Breast epithelium (tissue), 4 donors: ENCODE measurements at places on chromosomes 1 and 21. TPM values are rescaled to one million over a fixed set of nuclear protein-coding genes. Genes with fewer than 3 reads are reported as not detected.

The EPB41 gene
- 51.8 TPM for total RNA-seq

GRCh38 chr1:3470650-3471355, 16.3 kb downstream of the ARHGEF16 start:
- DNase-seq = no peak

- DNase-seq = no peak
Measured at GRCh38 chr1:7641587-7642417, 129.3 kb upstream of the VAMP3 start.

- no peak for DNase-seq
Measured at GRCh38 chr21:29717659-29718058, 222.1 kb downstream of the GRIK1 start.

- DNase-seq = no peak
Measured at GRCh38 chr1:51327386-51327785, 3.0 kb downstream of the TTC39A start.

The MR1 gene
- total RNA-seq = 23.4 TPM

- DNase-seq = no peak
Measured at GRCh38 chr1:5647234-5647633, 345.0 kb downstream of the NPHP4 start.

The CTSE gene
- total RNA-seq = not detected

- no peak for DNase-seq
Measured at GRCh38 chr1:206649261-206649921, 14.1 kb downstream of the DYRK3 start.

The OSCP1 gene
- total RNA-seq = 15.1 TPM

The PDIK1L gene
- 9.2 TPM for total RNA-seq

DNA sequence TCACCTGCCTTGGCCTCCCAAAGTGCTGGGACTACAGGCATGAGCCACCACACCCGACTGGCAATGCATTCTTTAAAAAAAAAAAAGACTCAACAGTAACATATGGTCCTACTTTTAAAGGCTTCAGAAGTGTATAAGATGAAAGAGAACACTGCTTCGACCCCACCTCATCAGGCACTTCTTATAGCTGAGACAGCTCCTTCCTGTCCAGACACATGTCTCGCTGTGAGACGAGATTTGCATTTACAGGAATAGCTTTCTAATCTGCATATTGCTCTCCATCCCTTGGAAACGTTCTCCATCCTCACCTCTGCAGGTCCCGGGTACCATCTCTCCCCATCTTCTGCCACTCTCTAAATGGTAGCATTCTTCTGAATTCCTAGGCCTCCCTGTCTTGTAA, 6.7 kb downstream of the AZIN2 start:
- DNase-seq = peak; percentile 2

The RGS5 gene
- total RNA-seq = 69.3 TPM

The ARTN gene
- total RNA-seq = 1.8 TPM

GRCh38 chr21:14382486-14382834, 486 bp downstream of the HSPA13 start:
- DNase-seq = no peak

DNA sequence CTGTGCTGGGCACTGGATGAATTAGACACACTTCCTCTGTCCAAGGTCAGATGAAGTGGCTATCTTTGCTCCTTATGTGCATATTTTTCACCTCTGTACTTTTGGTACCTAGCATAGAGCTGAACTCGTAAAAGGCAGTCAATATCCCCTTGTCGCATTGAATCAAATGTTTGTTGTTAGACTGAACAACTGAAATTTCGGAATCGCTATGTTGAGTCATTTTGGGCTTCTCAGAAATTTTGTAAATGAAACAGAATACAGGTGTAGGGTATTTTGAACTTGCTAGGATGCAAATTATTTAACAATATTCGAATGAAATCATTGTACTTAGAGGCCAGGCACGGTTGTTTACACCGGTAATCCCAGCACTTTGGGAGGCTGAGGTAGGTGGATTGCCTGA, 48.0 kb downstream of the PDE4B start:
- no peak for DNase-seq

The ANKRD34A gene
- 0.59 TPM for total RNA-seq

- no peak for DNase-seq
Measured at GRCh38 chr1:178282949-178283367, 189.1 kb downstream of the RASAL2 start.

DNA sequence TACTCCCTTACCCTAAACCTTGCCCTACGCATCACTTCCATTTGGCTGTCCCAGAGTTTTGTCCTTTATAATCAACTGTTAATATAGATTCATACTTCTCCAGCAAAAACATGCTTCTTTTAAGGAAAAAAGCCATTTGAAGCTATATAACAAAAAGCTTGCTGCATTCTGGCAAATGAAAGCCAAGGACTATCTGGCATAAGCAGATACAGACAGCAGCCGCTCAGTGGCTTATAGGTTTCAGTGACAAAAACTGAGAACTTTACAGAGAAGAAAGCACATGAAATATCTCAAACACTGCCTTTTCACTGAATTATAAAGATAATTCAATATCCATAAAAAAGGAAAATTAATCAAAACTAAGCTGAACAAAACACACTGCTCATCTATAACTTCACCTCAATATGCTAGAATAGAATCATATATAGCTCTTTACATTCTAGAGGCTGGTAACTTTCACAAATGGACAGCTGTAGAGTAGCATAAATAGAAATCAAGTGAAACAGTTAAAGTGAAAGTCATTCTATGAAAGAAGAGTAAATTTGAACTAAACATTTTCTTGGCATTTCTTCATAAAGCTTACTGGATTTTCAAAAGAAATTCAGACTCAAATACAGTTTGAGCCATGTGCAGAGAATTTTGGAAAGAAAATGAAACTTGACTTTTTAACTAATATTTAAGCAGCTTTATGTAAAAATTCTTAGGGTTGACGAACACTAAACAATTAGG, 19.6 kb downstream of the CDC42BPA start:
- no peak for DNase-seq

DNA sequence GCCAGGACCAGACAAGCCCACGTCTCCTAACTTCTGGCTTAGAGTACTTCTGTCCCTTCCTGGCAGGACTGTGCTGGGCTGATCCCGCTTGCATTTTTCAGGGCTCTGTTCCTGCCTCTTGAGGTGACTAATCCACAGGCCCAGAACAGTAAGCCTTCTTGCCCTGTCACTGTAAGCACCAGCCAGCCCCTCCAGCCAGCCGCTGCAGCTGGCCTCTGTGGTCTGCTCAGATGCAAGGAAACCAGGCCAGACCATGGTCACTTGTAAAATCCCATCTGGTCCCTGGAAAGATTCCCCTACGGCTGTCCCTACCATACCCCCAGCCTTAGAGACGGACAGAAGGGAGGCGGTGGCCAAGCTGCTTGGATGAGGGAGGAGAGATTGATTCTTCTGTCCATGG, 74.2 kb downstream of the KIRREL1 start:
- DNase-seq = no peak

The PLEKHN1 gene
- 2.8 TPM for total RNA-seq

DNA sequence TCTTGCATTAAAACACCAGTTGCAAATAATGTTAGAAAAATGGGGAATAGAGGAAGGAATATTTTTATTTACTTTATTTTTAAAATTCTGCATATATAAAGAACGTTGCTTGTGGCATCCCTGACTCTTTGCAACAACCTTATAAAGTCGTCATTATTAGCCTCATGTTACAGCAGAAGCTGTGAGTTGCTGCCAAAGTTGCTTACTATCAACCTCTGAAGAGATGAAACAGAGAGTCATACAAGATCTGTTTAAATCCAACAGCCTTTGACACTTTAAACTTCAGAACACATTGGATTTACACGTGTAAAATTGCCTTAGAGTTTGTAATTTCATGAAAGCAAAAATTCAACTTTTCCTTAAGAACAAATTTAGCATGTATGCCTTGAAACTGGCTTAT, 221.9 kb downstream of the MRPL39 start:
- no peak for DNase-seq

The CLEC20A gene
- not detected for total RNA-seq

DNA sequence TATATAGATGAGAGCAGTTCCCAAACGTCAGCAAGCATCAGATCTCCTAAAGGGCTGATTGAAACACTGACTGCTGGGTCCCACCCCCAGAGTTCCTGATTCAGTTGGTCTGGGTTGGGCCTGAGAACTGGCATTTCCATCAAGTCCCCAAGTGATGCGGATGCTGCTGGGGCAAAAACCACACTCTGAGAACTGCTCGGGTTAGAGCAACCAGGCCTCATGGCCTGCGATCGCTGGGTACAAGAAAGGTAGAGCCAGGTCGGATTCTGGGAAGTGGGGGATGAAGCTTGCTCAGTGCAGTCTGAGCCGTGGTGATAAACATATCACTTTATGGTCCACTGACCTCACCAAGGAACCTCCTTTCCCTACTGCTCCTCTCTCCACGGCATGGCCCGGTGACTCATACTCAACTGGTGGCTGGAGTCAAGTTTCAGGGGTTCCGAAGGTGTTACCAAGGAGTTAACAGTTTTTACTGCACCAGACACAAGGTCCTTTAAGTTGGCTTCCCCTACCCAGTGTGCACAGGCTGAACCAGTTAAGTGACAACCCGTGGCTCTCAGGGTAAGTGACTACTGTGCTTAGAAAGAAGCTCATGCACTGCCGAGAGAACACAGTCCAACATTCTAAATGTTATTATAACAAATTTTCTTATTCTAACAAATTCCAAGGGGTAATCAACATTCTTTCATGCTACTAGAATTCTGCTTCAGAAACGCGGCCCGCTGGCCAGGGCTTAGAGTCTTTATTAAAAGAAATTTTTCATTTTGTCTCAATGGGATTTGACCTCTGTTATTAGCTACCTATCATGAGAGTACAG, 153.5 kb downstream of the TGFBR3 start:
- no peak for DNase-seq

GRCh38 chr1:220487297-220487820, 40.6 kb upstream of the MARK1 start:
- no peak for DNase-seq

GRCh38 chr1:232034556-232034955, 408.0 kb downstream of the DISC1 start:
- DNase-seq = no peak

The LAX1 gene
- 2.7 TPM for total RNA-seq

DNA sequence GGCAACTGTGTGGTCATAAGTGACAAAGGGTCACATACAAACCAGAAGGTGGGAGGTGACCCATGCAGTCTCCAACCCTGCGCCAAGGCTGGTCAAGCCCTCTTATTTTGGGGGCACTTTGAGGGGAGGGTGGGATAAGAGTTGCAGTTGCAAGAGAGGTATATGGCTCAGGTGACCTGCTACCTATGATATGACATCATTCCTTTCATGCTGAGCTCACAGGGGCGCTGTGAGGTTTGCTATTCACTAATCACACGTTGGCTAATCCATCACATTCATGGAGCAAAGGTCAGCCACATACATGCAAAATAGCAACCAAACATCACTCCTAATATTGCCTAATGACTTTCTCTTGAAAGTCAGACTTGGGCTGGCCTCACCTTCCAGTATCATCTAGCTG, 72.0 kb upstream of the PAXBP1 start:
- no peak for DNase-seq

DNA sequence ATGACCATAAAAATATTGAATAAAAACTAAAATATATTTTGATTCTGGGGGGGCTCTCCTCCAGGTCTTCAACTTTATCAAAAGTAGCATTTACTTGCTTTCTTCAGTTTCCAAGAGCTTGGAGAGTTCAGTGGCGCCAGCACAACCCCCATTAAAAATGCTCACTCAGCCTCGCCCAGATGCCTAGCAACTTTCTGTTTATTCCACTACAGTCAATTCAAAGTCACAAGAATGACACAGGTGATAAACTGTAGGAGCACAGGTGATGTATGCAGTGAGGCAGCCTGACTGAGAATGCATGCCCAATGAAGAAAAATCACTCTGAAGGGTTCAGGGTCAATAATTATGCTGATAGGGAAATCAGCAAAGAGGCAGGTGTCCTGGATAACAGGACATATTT, 159.4 kb upstream of the ATP1B1 start:
- no peak for DNase-seq

The OR2T29 gene
- total RNA-seq = not detected

DNA sequence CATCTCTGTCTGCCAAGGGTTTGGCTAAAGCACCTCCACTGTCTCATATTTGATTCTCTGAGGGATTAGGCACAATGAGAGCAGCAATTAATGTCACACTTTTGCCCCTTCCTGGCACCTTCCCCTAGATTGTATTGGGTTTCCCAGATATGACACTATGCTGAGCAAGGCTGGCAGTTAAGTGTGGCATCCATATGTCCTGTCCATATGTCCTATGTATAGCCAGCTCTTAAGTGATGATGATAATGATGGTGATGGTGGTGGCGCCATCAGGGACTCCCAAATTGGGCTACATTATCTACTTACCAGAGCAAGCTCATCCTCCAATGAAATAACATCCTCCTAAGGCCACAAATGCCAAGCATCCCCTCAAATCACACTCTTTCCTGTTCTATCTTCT, 13.5 kb upstream of the LORICRIN start:
- no peak for DNase-seq

DNA sequence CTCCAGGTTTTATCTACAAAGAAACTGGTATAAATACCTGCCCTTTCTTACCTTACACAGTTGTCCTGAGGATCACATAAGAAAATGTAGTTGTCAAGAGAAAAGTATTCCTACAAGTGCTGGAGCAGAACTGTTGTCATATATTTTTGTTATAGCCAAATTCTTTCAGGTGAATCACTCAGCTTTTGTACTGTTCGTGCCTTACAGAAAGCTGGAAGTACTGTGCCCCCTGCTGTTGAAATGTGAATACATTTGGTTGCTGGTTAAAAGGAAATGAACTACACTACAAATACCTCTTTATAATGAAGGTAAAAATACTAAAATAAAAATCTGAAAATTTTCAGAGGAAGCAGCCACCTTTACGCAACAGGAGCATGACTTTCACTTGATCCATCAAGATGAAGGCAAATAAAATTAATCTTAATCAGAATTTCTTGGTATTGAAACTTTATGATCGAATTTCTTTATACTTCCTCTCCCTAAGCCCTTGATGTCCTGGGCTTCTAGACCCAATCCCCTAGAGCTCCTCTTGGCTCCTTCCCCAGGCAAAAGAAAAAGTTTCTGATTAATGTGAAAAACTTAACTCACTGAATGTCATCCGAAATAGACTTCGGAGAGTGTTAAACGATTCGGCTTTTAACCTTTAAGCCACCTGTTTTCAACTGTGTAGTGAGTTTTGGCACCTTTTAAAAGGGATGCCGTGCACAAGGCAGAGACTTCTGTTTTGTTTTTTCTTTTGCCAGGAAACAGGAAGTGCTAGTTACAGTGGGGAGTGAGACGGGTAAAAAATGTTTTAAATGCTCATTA, 12.5 kb downstream of the CHML start:
- DNase-seq = no peak

- no peak for DNase-seq
Measured at GRCh38 chr1:155719703-155720102, 30.8 kb downstream of the DAP3 start.

DNA sequence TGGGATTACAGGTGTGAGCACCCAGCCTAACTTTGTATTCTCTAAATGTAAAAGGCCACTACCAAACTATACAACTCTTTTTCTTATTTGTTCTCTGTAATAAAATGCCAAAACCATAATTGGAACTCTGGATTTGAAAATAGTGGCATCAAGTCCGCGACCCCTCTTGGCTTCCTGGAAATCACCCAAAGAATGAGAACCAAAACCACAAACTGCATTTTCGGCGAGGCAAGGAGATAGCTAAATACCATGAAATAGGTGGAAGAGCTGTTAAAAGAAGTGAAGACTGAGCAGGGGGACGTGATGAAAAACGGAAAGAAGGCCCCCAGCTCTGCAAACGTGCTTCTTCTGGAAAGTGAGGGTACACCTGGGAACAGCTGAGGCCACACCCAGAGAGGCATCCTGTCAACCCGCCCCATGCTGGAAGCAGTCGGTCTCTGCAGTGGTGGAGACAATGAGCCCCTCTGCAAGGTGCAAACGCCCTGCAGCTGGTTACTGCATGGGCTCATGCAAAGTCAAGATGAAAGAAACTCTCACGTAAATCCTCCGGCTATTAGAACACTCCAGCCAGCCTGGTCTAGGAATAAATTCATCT, 22.5 kb downstream of the VPS26C start:
- no peak for DNase-seq
